ACHN (cell line): ENCODE measurements at places on chromosomes 7 and 10.

DNA sequence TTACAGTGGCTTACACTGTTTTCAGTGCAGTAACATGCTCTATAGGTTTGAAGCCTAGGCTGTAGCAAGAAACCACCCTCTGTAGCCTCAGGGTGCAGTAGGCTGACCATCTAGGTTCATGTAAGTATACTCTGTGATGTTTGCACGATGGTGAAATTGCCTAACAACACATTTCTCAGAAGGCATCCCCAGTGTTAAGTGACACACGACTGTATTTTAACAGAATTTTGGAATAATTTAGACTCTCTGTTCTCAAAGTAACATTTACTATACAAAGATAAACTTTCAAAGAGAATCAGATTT, 44.6 kb upstream of the BHLHA15 start:
- no peak for DNase-seq

- DNase-seq: peak; percentile 24
Observed at GRCh38 chr7:123643495-123644441, 11.9 kb upstream of the LMOD2 start.

DNA sequence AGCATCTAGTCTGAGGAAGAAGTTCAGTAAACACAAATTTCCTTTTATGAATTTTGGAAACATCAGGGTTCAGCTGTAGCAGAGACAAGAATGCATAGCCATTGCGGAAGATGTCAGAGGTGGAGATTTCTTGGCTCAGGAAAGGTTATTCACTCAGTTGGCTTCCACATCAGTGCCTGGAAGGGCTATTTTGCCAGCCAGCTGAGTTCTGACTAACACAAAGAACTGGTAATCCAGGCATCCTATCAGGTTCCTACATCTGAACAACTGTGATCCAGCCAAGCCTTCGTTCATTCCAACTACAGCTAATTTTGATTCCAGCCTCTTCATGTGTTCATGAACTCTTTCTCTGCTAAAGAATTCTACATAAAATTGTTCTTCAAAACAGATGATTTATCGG, 965.6 kb downstream of the XPNPEP1 start:
- DNase-seq: no peak

- no peak for DNase-seq
Observed at GRCh38 chr10:74099836-74100235, 50.8 kb downstream of the AP3M1 start.

- DNase-seq: no peak
Observed at GRCh38 chr10:29026802-29027580, 261.9 kb upstream of the LYZL1 start.

GRCh38 chr10:114483575-114483974, 79.3 kb upstream of the AFAP1L2 start:
- no peak for DNase-seq

GRCh38 chr10:93406364-93407145, 75.6 kb downstream of the MYOF start:
- DNase-seq: no peak

DNA sequence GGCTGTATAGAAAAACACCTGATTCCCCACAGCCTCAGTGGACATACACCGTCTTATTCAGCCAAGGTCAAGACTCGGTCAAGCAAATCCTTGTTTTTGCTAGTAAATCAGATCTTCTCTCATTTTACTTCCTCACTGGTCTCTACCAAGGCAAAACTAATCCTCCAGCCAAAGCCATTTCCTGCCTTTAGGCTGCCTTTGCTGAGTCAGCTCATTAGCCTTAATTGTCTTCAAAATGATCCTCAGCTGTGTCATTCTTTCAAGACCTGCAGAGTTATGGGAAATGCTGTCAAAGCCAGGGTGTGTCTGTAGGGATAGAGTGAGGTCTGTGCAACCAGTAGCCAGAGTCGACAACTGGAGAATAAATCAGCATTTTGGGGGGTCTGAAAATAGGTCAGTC, 107.2 kb upstream of the FAM180A start:
- DNase-seq: no peak

GRCh38 chr10:99742701-99743100, 10.7 kb downstream of the CUTC start:
- no peak for DNase-seq

DNA sequence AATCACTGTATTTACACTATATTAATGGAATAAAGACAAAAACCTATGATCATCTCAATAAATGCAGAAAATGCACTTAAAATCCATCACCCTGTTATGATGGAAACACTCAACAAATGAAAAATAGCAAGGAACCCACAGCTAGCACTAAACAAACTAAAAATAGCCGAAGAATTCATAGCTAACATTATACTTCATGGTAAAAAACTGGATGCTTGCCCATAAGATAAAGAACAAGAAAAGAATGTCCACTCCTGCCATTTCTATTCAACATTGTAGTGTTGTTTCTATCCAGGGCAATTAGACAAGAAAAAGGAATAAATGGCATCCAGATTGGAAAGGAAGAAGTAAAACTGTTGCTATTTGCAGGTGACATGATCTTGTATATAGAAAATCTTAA, 142.1 kb downstream of the STK31 start:
- DNase-seq: no peak
